Peyer's patch (tissue), 4 donors: ENCODE measurements at places on chromosomes 2 and 18.

DNA sequence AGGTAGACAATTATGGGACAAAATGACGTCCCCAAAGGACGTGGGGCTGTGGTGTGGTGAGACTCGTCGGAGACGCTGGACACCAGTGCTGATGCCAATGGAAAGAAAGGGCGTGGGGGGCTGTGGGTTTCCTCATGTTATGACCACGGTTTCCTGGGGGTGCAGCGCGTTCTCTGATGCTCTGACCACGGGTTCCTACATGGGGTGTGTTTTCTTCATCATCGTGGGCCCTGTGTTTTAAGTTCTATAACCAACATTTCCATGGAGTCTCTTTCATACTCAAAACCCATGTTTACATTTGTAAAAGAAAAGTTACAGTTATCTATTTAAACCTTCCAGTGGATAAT, 141.6 kb downstream of the RTP5 start:
- DNase-seq: no peak

GRCh38 chr2:32993005-32993539, 46.3 kb downstream of the LTBP1 start:
- DNase-seq: no peak

- DNase-seq: no peak
Observed at GRCh38 chr2:63866009-63866709, 24.5 kb downstream of the UGP2 start.

- no peak for DNase-seq
Observed at GRCh38 chr2:1831620-1832367, 87.5 kb upstream of the PXDN start.

DNA sequence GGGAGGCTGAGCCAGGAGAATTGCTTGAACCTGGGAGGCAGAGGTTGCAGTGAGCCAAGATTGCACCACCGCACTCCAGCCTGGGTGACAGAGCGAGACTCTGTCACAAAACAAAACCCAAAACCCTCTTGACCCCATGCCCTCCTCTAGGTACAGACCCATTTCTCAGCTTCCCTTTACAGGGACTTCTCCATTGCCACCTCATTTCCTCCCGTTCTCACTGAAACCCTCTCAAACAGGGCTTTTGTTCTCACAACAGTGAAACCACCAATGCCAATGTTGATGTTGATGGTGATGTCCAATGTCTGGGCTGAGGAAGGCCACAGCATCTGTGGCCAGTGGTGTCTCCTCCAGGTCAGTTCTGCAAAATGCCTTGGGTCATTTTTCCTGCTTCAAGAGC, 69.0 kb upstream of the ZCCHC2 start:
- DNase-seq: no peak

DNA sequence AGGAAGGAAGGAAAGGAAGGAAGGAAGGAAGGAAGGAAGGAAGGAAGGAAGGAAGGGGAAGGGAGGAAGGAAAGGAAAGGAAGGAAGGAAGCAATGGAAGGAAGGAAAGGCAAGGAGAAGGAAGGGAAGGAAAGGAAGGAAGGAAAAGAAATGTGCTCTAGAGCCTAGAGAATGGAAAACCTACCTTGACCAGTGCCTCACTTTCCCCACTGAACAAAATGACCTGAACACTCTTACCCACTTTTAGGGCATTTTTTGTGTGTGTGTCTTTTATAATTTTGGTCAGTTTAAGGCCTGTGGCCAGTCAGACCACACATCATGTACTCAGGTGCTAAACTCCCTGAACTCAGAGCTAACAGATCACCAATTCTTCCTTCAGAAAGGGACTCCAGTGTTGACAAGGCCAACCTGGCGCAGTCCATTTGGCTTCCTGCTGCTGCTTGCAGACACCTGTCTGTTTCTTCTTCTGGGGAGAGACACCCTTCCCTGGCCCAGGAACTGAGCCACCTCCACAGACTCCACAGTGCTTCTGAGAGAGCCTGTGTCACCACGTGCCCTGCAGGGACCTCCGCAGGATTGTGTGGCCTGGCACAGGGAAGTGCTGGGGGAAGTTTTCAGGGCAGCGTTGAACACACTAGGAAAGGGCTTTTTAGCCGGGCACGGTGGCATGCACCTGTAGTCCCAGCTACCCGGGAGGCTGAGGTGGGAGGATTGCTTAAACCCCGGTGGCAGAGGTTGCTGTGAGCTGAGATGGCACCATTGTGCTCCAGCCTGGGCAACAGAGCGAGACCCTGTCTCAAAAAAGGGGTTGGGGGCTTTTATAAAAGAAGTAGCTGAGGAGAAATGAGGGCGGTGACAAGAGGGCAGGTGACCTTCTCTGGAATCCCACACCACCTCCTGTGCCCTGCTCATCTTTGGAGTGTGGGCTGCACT, 57.2 kb downstream of the DDX1 start:
- DNase-seq: no peak

DNA sequence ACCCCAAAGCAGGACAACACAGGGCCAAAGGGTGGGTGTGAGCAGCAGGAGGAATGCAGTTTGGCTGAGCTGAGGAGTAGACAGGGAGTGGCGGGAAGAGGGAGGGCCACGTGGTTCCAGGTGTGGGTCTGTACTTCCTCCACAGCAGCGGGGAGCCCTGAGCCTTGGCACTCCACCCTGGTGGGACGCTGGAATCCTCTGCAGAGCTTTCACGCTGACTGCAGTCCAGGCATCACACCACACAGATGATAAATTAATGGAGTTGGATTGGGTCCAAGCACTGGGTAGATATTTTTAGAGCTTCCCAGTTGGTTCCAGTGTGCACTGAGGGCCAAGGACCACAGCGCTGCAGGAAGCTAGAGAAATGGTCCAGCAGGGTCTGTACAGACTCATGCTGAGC, 67.0 kb upstream of the TMEM200C start:
- no peak for DNase-seq

DNA sequence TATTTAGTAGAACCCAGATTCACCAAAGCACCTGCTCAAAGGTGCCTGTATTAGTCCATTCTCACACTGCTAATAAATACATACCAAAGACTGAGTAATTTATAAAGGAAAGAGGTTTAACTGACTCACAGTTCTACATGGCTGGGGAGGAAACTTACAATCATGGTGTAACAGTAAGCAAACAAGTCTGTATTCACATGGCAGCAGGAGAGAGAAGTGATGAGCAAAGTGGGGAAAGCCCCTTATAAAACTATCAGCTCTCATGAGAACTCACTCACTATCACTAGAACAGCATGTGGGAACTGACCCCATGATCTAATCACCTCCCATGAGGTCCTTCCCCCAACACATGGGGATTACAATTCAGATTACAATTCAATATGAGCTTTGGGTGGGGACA, 28.0 kb upstream of the DDX18 start:
- DNase-seq: no peak

GRCh38 chr2:221154176-221154575, 417.9 kb downstream of the EPHA4 start:
- no peak for DNase-seq

- DNase-seq: no peak
Observed at GRCh38 chr18:12377556-12378197, 650 bp upstream of the AFG3L2 start.

GRCh38 chr18:26649193-26649543, 100.8 kb upstream of the KCTD1 start:
- no peak for DNase-seq

- DNase-seq: no peak
Observed at GRCh38 chr2:106109675-106110424, 84.3 kb downstream of the UXS1 start.

DNA sequence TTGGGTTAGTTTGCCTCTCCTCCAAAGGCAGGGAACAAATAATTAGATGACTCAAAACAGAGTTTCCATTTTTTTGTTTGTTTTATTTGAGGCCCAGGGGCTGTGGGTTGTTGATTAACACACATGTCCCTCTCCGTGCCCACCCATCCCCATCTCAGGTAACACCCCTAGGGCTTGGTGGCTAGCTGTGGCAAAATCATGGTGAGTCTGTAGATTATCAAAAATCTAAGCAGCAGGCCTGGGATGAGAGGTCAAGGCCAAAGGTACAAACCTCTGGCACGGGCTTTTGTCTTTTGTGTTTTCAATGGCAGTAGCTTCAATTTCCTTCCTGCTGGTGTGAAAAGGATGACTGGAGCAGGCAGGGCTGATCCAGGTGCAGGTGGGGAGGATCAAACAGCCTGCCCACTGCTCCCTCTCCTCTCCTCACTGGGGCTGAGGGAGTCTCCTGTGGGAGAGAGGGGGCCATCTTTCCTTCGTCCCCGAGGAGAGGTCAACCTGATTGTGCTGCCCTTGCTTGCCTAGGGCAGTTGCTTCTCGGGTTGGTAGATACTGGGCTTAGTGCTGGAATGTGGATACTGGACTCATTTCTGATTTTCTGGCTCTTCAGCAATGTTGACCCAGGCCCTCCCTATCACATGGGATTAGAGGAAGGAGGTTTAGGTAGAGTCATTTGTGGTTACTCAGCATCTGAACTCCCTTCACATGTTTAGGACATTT, 31.9 kb upstream of the EML4 start:
- no peak for DNase-seq
